ENCODE measurements at places on chromosomes 7 and 10.

DNA sequence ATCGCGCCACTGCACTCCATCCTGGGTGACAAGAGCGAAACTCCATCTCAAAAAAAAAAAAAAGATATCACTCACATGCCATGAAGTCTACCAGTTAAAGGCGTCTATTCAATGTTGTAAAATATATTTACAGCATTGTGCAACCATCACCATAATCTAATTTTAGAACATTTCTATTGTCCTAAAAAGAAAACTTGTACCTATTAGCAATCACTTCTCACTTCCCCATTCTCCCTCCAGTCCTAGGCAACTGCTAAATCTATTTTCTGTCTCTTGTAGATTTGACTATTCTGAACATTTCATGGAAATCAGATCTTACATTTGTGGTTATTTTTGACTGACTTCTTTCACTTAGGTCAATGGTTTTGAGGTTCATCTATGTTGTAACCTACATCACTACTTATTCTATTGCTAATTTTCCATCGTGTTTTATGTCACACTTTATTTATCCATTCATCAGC lies 25.2 kb upstream of the OTUD1 start:
- no peak for DNase-seq

- no peak for DNase-seq
Observed at GRCh38 chr7:27953361-27953760, 213.4 kb downstream of the TAX1BP1 start.

- DNase-seq = no peak
Observed at GRCh38 chr10:132920101-132920925, 22.1 kb downstream of the CFAP46 start.

DNA sequence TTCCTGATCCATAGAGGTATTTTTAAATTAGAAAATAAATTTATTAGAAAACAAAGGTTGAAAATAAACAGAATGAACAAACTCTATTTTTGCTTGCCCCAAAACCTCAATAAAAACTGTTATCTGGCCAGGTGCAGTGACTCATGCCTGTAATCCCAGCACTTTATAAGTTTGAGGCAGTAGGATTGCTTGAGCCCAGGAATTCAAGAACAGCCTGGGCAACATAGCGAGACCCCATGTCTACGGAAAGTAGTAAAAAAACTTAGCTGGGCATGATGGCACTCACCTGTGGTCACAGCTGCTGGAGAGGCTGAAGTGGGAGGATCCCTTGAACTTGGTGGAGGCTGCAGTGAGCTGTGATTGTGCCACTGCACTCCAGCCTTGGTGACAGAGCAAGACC lies 10.3 kb downstream of the SLK start:
- DNase-seq = no peak

- DNase-seq = no peak
Observed at GRCh38 chr10:132543916-132544743, 6.5 kb downstream of the INPP5A start.

DNA sequence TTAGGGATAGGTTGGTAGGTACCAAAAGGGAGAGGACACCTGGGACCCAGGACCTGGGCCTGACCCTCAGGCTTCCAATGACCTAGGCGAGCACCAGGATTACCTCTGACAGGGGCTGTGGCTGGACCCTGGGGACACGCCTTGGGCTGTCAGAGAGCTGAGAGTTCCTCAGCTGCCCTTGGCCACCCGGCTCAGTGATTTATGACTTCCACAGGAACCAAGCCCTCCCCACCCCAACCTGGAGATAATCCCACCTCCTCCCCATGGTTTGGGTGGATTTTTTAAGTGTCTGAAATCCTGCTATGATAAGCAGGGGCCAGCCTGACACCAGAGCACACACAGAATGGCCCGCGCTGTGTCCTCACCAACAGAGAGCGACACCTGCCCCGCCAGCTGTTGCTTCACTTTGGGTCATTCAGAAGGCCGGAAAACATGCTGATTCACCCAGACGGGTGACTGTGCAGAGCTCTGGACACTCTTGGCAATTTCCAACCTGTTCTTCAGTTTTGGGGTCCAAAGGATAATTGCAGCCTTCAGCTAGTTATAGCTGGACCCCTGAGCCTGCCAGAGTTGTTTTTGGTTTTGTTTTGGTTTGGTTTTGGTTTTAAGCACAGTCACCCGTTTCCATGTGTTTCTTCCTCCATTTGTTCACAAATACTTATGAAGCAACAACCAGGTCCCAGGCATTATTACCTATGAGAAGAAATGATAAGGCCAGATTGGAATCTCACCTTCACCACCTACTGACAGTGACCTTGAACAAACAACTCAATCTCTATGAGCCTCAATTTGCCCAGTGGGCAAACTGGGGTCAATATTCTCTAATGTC lies 78.2 kb downstream of the RAB11FIP2 start:
- no peak for DNase-seq

DNA sequence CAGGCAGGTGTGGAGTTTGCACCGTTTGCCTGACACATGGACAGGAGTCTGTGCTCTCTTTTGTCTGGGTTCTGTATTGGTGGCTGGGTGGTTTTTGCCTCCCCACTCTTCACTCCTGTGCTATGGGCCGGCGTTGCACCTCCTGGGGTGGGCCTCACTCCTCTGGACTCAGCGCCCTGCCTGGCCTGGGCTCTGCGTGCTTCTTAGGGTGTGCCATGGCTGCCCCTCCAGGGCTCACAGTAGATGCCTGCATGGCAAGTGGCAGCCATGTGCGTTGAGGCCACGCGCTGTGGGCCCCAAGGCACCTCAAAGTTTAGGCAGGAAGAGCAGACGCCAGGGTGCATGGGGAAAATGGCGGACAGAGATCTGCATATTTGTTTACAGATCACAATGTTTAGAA lies 319.8 kb downstream of the ADARB2 start:
- no peak for DNase-seq

- no peak for DNase-seq
Observed at GRCh38 chr7:40316176-40316575, 181.4 kb downstream of the SUGCT start.

DNA sequence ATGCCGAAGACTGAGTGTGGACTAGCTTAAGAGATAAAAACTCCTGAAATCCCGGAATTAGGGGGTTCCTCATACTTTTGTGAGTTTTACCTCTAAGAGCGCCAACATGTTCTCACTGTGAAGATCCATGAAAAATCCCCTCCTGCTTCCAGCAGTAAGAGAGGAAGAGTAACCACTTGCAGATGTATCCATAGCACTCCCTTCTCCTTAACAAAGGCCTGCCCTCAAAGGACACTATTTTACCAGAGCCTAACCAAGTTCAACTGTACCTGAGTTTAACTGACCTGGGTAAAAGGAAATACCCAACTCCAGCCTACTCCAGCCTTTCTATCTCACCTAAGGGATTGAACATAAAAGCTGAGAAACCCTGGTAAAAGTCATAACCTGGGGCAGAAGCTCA lies 280.9 kb downstream of the POLR1F start:
- no peak for DNase-seq

DNA sequence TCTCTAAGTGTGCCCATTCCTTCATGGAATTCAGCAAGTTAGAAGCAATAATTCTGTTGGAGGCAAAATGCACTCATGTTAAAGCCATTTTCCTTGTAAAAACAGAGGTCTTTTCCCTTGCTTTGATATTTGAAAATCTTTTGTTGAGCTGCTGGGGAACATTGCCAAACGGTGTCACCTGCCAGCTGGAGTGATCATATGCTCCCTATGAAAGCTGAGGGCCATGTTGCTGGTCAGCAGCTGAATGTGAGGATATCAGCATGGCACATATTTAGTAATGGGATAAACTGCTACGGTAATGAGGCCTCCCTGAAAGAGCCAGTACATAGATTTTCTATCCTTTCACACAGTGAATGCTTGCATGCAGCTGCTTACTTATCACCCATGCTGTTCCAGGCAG lies 224.3 kb downstream of the THSD7A start:
- DNase-seq = no peak

All from cortex of kidney (tissue), 1 donor.